ENCODE measurements at places on chromosomes 7 and 10. TPM values are rescaled to one million over a fixed set of nuclear protein-coding genes. Genes with fewer than 3 reads are reported as not detected.

- DNase-seq: no peak
These were observed 276.6 kb upstream of the FERD3L start for GRCh38 chr7:19421861-19422260.

- DNase-seq: peak; percentile 56
These were observed 131.1 kb upstream of the CDK1 start for GRCh38 chr10:60646966-60647796.

DNA sequence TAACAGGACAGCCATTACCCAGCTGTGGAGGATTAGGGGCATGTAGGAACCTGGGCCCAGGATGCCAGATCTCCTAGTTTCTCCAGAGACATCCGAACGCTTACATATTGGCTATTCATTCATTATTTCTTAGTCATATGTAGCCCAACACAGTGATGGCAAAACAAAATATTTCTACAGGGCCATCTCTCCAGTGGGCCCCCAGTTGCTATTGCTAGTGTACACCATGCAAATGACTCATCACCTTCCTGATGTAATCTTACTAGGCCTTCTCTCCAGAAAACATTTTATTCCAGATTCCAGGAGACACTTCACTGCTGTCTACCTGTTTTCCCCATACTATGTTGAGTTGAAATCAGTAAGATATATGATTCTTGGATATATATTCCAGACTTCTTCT lies 201.7 kb downstream of the PLXDC2 start:
- no peak for DNase-seq

- no peak for DNase-seq
These were observed 65.5 kb downstream of the BPGM start for GRCh38 chr7:134712196-134712595.

DNA sequence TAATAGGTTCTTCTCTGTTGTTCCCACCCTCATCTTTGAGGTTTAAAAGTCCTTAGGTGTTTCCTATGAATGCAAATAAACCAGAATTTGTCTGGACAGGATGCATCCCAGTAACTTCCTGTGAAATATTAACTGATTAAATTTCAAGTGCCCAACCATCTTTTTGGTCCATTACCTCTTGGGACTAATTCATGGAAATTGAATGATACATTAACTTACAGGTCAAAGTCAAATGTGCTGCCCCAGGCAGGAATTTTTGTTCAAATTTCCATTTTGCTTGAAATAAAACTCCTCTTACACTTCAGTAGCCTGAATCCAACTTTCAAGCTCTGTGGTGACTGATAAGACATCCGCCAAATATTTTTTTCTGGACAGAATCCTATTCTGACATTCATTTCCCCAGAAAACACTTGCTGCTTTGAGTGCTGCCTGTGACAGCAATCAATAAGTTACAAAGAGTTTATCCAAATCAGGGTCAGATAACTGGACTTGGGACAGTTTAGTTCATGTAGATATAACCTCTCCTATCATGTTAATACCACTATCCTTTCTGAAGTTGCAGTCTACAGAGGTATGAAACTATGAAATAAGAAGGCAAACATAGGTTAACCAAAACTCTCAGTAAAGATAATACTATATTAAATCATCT lies 383.5 kb downstream of the POM121L12 start:
- DNase-seq: peak; percentile 4

- no peak for DNase-seq
These were observed 873.5 kb downstream of the REEP3 start for GRCh38 chr10:64394744-64395143.

DNA sequence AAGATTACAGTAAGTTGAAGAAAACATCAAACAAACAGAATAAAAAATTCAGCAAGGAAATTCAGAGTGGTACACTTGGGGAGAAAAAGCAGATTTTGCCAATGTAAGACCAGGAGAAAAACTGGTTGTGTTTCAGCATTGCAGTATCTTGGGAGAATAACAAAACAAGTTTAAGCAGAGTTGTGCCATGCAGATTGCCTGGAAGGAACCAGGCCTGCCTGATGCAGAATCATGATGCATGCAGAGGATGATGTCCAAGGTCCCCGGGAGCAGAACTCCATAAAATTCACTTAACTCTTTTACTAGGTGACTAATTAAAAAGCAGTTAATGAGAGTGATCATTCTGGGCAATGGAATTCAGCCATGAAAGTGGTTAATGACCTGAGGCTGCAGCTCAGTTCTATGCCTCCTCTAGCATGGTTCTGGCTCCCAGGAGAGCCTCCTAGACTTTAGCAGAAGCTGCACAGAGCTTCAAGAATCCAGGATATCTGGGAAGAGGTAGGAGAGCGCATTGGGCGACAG lies 379.7 kb upstream of the C7orf33 start:
- no peak for DNase-seq

GRCh38 chr10:93566435-93567276 lies at the start of gene FFAR4:
FFAR4 (plus strand) TSS chr10:93566665; CDS start chr10:93566721, 56 bp downstream.
- no peak for DNase-seq

Gene STAG3
- polyA plus RNA-seq: 33.8 TPM

GRCh38 chr10:124686707-124687376 lies 57.3 kb downstream of the FAM53B start:
- DNase-seq: no peak

DNA sequence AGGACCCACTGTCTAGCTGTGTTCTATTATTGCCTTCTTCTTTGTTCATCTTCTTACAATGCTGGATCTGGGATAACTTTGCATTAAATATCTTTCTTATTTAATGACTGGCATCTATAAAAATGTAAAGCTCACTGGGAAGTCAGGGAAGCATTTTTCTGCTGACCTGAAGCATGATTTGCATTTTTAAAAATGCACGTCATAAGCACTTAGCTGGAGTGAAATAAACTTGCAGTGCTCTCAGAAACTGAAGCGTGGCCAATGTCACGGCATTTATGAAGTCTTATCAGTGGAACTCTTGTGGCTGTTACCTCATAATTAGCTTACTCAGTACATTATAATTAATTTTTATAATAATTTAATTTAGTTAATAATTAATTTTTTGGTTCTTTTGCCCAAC lies 59.1 kb downstream of the FRMD4A start:
- no peak for DNase-seq

DNA sequence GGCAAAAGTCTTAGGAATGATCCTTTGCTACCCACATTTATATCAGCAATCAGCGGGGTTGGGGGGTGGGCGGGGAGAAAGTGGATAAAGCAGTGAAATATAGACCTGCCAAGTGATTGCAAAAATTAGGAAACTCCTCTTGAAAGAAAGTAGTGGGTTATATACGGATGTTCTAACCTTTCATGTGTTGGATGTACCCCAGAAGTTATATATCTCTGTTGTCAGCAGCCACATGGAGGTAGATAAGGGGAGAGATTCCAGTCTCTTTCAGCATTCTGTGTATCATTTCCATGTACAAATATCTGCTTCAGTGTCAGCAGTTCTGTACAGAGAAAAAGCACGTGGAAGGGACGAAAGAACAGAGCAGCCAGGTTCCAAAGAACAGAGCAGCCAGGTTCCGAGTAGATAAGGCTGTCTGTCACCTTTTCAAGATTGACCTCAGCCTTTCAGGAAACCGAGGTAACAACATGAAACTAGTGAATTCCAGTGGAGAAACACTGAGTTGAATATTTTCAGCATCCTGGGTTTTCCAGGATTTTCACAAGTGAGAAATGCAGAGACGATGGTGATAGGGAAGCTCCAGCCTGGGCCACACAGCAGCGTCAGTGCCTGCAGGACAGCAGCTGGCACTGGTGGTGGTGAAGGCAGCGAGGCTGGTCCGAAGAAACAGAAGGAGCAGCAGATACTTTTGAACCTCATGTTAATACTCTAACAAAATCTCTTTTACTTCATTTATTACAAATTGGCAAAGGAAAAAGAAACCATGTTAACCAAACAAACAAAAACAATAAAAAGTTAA lies 212.3 kb downstream of the C7orf25 start:
- no peak for DNase-seq

Gene C7orf33
- polyA plus RNA-seq: not detected

GRCh38 chr7:133060004-133060403 lies 21.9 kb downstream of the CHCHD3 start:
- no peak for DNase-seq

Gene BZW2
- polyA plus RNA-seq: 75.4 TPM

DNA sequence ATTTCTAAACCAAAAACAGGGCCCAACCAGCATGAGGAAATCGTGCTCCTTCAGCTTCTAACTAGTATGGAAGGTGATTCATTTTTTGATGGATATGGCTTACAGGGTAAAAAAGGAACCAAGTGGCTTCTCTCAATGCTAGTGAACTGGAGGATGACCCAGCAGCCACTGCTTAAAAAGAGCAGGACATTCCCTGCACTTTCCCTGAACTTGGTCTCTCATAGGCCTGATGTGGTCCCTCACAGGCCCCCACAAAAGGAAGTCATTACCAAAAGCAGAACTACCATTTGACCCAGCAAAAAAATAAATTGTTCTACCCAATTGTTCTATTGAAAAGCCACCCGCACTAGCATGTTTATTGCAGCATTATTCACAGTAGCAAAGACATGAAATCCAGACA lies 188.8 kb downstream of the CALN1 start:
- no peak for DNase-seq

DNA sequence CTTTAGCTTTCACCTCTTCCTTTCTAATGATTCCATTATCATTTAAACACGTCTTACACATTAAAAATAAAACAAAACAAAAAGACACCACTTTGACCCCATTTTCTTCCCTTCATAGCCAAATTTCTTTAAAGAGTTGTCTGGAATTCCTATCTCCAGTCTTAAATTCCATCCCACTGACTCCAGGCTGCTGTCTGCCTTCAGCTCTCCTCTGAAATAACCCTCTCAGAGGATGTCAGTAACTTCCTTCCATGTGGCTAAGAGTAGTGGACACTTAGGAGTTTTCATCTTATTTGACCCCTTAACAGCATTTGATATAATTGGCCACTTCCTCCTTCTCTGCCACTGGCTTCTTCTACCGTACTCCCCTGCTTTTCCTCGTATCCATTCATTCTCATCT lies 69.6 kb upstream of the MKX start:
- no peak for DNase-seq

Gene LIPJ
- 0.30 TPM for polyA plus RNA-seq

DNA sequence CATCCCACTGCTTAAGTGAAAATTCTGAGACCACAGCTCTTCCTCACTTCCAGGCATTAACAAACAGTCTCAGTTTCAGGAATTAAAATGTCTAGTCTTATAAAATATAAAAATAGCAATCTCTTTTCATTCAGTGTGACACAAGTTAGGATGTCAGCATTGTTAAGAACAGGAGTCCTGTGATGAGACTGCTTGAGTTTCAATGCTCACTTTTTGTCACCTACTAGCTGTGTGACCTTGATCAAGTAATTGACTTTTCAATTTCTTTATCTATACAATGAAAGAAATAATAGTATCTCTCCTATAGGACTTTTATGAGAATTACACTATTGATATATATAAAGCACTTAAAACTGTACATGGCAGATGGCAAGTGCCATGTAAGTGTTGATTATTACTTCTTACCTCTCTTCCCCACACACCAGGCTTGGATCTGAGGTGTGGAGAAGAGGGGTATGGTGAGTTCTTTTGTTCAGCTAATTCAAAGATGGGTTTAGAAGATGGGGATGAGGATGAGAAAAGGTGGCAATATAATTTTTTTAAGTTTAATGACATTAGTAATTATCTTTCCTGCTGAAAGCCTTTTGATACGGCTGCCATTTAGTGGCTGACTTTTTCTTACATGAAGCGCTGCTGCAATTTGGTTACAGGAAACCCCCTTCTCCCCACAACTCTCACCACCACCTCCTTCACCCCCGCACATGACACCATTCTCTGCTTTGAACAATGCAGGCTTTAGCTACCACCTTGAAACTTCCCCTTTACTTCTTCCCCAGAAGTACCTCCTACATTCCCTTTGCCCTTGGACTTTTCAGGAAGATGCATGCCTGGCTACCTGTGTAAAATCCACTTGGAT lies 20.8 kb upstream of the HYAL4 start:
- no peak for DNase-seq

DNA sequence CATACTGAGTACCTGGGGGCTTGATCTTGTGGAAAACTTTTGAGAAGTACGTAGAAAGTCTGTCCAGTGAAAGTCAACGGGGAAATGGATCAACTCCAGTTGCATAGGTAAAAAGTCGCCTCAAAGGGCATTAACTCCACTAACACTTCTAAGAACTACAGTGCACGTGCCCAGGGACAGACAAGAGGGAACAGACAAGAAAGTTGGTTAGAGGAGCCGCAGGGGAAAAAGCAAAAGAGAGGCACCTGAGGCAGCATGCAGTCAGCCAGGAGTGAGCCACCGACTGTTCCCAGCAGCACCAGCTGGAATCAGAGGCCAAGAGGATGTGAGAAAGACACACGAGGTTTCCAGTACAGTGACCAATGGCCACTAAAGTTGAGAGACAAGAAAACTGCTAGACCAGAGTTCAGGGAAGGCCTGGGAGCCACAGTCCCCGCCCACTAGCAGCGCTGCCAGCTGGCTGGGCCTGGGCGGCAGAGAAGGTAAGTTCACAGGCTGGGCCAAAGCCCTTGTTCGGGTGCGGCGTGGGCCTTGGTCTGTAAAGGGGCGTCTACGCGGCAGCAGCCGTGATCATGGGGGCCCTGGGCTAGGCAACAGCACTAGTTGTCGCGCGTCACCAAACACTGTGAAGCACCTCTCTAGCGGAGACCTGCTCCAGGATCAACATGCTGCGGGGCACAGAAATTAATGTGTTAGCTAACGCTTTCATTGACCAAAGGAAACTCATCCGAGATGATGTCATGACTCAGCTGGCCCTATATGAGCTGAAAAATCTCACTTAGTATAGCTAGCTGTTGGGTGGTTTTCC lies 14.0 kb downstream of the ITGB1 start:
- DNase-seq: no peak

GRCh38 chr10:436013-436697 lies 253.3 kb downstream of the DIP2C start:
- no peak for DNase-seq

Gene GRM3
- polyA plus RNA-seq: 0.17 TPM

DNA sequence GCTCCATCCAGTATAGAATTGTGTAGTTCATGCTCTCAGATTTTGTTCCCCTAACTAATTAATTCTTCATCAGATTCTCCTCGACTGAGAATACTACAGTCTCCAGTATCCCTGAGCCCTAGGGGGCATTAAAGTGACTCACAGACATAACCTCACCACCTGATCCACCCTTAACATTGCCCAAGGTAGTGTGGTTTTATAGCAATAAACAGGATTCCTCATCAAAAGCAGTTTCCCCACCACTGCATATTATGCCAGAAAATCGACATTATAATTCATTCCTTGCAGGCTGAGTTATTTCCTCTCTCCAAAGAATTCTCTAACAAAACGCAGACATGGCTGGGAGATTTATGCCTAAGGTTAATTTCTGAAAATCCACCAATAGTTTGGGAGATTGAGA lies 1402.5 kb upstream of the CELF2 start:
- DNase-seq: no peak

- no peak for DNase-seq
These were observed 52.0 kb upstream of the NRF1 start for GRCh38 chr7:129559564-129559963.

Gene SLC37A3
- polyA plus RNA-seq: 57.3 TPM

Gene HTR5A
- polyA plus RNA-seq: not detected

GRCh38 chr10:97140049-97140846 lies 45.5 kb downstream of the SLIT1 start:
- no peak for DNase-seq

Gene DYNC1I1
- polyA plus RNA-seq: 0.31 TPM

Measured in renal cortex interstitium (tissue), 15 donors.